NCI-H526 treated with DMSO at 0.1 percent for 48 hours (cell line): ENCODE measurements at places on chromosomes 11 and 22.

- no peak for DNase-seq
Measured at GRCh38 chr11:134904103-134904790, 492.2 kb upstream of the B3GAT1 start.

DNA sequence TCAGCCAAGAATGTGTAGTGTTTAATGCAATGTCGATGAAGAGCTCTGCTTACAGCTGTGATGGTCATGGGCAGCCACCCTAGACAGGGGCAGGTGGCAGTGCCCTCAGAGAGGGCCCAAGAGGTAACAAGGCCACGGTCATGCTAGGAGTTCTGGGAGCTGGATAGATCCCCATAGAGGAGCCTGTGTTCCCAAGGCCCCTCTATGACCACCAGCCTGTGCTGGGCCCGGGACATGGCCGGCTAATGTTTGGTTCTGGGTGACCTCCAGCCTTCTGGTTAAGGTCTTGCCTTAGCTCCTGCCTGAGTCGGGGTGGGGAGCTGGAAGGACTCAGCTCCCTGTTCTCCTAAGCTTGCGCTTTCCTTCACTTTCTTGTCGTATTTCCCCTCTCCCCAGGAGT, 65.1 kb downstream of the GRIK4 start:
- DNase-seq, result no peak

GRCh38 chr11:118081241-118081958, 4.5 kb downstream of the TMPRSS4 start:
- DNase-seq, result no peak

DNA sequence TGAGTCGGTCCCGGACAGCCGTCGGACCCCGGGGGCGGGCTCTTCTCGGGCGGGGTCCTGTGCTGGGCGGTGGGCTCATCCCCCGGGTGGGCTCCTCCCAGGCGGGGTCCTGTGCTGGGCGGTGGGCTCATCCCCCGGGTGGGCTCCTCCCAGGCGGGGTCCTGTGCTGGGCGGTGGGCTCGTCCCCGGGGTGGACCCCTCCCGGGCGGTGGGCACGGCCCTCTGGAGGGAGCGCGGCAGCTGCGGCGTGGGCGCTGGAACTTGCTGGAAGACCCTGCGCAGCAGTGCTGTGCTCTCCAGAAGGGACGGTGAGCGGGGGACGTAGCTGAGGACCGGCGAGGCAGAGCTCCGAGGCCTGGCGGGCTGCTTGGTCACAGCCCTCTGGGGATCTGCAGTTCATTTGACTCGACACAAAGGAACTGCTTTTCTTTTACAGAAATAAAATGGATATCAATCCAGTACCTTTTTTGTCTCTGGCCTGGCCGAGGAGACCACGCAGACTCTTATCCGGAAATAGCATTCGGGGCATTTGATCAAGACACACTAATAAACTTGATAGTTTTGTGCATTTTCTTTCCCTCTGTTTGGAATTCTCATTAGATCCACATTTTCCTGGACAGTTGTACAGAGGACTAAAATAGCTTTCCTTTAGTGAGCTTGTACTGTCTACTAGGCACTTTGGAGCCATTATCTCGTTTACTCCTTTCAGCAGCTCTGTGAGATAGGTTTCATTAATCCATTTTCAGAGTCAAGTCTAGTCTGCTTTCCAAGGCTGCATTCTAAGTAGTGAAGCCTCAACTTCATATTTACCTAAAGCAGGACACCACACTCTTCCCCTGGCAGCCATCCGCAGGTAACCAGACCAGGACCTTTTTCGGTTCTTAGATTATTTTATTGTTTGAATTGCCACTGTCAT, 812 bp downstream of the JAM3 start:
- DNase-seq, result peak; percentile 63

DNA sequence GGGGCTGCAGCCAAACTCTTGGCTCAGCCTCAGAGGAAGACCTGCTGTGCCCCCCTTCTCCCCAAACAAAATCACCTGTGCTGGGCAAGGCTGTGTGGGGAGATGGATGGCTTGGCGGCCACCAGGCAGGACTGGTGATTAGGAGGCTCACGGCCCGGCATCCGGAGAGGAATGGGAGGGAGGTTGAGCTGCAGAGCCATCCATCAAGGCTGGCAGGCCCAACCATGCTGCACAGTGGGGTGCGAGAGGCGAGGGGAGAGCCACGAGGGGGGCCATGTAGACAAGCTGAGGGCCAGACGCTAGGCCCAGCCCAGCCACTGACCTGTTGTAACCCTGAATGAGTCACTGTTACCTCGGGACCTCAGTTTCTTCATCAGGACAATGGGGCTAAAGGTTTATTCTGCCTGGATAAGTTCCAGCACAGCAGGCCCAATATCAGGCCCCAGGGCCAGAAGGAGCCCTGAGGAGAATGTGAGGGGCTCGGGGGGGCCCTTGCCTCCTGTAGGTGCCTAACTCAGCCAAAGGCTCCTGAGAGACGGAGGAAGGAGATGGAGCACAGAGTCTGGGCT, 18.2 kb downstream of the PDE2A start:
- no peak for DNase-seq

- no peak for DNase-seq
Measured at GRCh38 chr22:39369586-39369985, 19.8 kb downstream of the SYNGR1 start.

- peak; percentile 16 for DNase-seq
Measured at GRCh38 chr11:68038718-68039525, at the start of gene TCIRG1. TCIRG1 (plus strand) TSS chr11:68039025; CDS start chr11:68041272, 2,247 bp downstream.

GRCh38 chr22:48572951-48573350, 1254.7 kb downstream of the BRD1 start:
- no peak for DNase-seq

- no peak for DNase-seq
Measured at GRCh38 chr11:106011481-106011880, 10.6 kb downstream of the MSANTD4 start.

GRCh38 chr11:64519541-64519940, 71.5 kb upstream of the SLC22A12 start:
- DNase-seq, result no peak

DNA sequence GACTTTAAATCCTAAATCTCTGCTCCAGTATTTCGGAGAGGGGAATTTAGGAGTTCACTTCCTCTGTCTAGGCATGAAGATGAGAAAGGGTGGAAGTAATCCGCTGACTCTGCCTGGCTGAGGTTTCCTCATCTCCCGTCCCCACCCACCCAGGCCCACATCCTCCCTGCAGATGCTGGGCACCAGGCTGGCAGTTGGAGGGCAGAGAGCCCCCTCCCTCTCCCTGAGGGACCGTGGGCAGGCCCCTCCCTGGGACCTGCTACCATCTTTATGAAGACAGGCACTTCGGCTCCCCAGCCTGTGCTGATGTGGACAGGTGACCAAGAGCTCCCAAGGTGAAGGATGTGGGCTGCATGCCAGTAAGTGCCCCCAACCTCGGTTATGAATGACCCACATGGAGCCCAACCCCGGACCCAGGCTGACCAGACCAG, 6.7 kb downstream of the CASTOR1 start:
- DNase-seq, result no peak

DNA sequence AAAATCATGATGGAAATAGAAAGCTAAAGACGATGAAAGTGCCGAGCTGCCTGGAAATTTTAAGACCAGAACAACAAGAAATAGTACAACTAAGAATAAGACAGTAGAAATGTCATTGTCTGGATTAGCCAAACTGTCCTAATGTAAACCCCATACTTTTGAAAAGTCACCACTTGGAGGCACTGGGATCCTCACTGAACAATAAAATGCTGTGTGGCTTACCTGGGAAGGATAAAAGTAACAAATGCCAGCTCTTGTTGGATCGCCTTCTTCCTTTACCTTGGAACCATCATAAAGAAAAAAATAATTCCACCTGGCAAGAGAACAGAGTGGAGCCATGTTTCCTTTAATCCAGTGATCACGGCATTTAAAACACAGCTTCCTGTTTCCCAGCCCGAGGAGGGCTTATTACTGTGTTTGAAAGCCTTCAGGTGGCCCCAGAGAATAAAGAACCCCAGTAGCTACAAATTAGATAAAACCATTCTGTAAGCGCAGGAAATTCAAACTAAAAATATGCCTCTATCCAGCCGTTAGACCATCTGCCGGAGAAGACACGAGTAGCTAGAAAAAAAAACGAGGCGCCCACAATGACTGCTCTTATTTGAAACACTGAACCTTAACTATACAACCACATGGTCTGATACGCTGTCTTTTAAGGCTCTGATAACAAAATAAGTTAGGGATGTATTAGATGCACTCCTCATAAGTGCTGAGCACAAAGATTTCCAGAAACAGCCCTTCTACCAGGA, 4.4 kb downstream of the HPS4 start:
- no peak for DNase-seq

GRCh38 chr22:19016081-19016766, 80.1 kb upstream of the PRODH start:
- no peak for DNase-seq

GRCh38 chr22:23211622-23212021, 31.3 kb downstream of the BCR start:
- DNase-seq, result no peak

GRCh38 chr11:72626414-72626936, 47.7 kb downstream of the PDE2A start:
- DNase-seq, result no peak

GRCh38 chr11:12860827-12861226, 148.3 kb upstream of the RASSF10 start:
- no peak for DNase-seq

DNA sequence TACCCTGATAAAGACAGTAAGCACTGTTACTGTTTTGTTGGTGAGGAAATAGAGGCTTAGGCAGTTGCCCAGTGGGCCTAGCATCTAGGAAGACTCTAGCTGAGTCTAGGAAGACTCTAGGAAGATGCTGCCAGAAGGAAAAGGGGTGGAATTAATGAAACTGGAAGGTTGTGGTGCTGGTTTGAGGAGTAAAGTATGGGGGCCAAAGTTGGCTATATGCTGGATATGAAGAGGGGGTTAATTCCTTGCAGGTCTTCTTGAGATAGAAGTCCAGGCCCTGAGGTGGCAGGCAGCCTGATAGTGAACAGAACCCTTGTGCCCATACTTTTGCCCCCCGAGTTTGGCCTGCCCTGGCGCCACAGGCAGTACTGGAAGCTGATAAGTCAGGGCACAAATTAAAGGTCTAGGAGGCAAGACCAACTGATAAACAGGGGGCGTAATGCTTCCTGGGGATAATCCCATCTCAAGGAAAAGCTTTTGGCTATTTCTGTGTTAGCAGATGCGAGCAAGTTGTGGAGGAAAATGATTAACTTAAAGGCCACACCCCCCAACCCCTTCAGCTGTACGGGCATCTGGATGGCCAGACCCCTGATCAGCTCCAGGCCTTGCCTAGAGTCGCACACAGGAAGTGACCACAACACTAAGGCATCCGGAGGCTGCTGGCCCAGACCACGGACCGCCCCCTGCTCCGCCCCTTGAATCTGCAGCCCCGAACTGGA, 3.1 kb downstream of the ILK start:
- peak; percentile 31 for DNase-seq

- DNase-seq, result peak; percentile 4
Measured at GRCh38 chr11:12411806-12412727, 34.7 kb downstream of the PARVA start.

GRCh38 chr11:45843158-45843924, 3.9 kb upstream of the CRY2 start:
- peak; percentile 82 for DNase-seq

DNA sequence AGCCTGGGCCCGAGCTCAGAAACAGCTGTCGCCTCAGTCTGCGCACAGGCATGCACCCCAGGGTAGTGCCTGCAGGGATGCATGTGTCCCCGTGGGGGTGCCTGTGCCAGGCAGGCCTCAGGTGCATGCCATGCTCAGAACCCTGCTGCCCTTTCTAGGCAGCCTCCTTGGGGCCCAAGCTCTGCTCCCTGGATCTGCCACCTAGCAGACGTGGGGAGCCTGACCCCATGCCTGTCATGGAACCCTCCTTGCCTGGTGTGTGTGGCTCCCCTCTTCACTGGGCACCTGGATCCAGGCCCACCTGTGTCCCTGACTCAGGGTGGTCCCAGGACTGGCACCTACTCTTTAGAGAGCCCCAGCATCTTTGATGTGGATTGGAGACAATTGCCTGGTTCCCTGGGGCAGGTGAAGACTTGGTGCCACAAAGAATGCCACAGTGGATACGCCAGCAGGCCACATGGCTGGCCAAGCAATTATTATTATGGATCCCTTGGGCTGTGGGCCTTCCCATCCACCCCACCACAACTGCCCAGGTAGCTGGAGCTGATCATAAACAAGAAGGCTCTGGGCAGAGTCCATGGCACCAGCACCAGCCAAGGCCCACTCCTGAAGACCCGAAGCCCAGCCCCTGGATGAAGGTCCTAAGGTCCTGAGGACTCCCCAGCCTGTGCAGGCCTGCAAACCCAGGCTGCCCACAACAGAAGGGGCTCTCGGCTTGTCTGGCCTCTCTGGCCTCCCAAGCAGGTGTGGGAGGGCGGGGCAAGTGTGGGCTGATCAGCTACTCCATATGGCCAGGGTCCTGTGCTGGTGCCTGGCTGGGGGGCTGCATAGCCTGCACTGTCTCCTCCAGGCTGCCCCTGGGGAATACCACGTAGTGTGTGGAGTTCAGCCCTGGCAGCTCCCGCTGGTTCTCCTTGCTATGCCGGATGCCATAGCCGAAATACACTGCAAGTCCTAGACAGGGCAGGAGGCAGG, 3.8 kb downstream of the SLC7A4 start:
- DNase-seq, result no peak

- DNase-seq, result no peak
Measured at GRCh38 chr11:5507933-5508305, 1.8 kb downstream of the UBQLN3 start.

DNA sequence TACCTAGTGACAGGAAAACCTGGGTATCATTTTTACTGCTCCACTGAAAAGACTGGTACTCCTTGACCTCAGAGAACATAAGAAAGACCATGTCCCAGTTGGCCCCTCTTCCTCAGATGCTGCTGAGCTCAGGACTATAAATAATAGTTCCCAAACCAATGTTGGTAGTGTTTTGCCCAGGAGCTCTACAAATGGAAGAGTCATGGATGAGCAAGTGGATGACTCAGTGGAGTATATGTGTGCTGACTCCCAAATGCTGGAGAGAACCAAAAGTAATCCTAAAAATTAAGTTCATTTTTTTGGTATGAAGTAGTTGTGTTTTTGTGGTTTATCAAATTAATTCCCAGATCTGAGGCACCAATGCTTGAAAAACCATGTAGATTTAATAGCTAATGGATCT, 482.0 kb downstream of the KCNA4 start:
- no peak for DNase-seq

- no peak for DNase-seq
Measured at GRCh38 chr11:111913997-111914396, 1.5 kb downstream of the HSPB2 start.

DNA sequence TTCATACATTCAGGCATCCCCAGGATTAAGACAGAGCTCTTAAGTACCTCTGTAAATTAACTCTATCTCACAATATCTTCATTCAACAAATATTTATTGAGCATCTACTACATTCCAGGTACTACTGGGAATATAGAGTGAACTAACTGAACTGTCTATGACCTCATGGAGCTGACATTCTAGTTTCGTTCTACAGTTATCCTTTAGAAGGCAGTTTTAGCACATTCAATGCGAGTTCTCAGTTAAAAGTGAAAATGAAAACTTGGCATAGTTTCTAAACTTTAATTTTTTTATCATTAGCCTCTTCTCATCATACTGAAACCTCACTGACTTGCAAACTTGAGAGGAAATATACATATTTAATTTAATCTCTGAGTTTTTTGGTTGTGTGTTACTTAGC, 10.7 kb upstream of the MS4A6E start:
- DNase-seq, result no peak

GRCh38 chr11:15911377-15912044, 444.8 kb downstream of the SOX6 start:
- DNase-seq, result no peak
